ENCODE measurements at places on chromosomes 12 and 14.

- DNase-seq = no peak
These were observed 689.8 kb downstream of the SLC6A15 start for GRCh38 chr12:84222841-84223240.

- no peak for DNase-seq
These were observed 5.9 kb downstream of the LRRC9 start for GRCh38 chr14:59925797-59926196.

- peak; percentile 10 for DNase-seq
These were observed 376.9 kb downstream of the GALC start for GRCh38 chr14:87615822-87616679.

DNA sequence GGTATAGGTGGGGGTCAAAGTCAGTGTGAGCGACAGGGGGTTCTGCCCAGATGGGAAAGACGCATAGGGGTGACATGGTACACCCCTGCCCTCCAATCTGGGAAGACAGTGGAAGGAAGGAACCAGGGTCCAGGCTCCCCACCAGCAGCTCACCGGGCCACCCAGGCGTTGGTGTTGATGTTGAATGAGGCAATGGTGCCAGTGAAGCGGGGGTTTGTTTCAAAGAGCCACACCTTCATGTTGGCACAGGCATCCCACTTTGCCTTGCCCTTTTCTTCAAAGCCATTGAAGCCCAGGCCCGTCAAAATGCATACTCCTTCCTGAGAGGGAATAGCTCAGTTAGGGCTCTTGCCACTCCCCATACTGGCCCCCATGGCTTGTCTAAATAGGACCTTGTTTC is 7.5 kb downstream of the EMG1 start:
- DNase-seq = no peak

DNA sequence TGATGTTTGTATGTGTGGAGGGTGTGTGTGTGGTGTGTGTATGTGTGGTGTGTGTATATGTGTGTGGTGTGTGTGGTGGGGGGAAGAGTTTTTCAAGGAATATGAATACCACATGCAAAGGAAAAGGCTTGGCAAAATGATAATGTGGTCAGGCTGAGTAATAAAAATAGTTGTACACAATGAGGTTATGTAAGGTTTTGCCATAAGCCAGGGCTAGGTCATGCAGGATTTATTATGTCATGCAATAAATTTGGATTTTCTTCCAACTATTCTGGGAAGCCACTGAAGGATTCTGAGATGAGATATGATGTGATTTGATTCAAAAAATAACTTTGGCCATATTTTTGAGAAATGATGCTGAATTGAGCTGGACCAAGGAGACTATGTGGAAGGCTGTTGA is 1191.6 kb upstream of the SEL1L start:
- no peak for DNase-seq

- DNase-seq = no peak
These were observed 64.8 kb downstream of the HELB start for GRCh38 chr12:66367015-66367667.

GRCh38 chr12:118751355-118751754 is 230.0 kb upstream of the SRRM4 start:
- no peak for DNase-seq

GRCh38 chr12:130787445-130788410 is 51.3 kb downstream of the STX2 start:
- DNase-seq = no peak

DNA sequence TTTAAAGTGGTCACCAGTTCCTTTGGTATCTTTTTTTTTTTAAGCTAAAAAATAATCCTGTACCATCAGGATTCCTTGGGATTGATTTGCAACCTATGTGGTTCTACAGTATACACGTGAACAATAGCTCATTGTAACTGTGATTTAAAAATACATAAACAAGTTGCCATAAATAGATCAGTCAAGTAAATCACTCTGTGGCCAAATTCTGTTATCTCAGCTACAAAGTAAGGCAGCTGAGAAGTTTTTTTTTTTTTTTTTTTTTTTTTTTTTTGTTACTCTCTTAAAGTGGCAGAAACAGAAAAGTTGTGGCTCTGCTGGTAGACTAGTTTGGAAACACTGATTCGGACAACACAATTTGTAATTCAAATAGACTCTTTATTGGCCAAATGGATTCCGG is 104.5 kb downstream of the PRICKLE1 start:
- DNase-seq = no peak

- no peak for DNase-seq
These were observed at the start of gene KCNK10 for GRCh38 chr14:88323086-88323522. KCNK10 (minus strand) TSS chr14:88323269; CDS start chr14:88322798, 471 bp downstream.

DNA sequence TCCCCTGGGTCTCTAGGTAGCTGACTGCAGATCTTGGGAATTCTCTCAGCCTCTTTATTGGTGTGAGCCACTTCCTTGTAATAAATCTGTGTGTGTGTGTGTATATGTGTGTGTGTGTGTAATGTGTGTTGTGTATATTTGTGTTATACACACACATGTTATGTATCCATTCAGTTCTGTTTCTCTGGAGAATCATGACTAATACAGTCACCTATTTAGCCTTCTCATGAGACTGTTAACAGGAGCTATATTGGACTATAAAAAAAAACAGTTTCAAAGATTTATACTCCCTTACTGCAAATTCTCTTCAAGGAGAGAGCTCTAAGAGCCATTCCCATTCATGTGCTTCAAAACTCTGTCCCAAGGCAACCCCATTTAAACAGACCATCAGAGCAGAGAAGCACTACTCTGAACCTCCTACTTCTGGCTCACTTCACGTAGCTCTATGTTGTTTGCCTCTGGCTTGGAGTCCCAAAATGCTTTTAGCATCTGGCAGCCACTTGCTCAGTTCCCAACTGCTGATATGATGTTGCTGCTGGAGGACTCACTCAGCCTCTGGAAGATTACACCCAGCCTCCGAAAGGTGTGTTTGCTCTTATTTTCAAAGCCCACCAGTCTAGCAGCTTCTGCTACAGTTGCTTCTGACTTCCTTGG is 48.7 kb upstream of the KITLG start:
- DNase-seq = no peak

DNA sequence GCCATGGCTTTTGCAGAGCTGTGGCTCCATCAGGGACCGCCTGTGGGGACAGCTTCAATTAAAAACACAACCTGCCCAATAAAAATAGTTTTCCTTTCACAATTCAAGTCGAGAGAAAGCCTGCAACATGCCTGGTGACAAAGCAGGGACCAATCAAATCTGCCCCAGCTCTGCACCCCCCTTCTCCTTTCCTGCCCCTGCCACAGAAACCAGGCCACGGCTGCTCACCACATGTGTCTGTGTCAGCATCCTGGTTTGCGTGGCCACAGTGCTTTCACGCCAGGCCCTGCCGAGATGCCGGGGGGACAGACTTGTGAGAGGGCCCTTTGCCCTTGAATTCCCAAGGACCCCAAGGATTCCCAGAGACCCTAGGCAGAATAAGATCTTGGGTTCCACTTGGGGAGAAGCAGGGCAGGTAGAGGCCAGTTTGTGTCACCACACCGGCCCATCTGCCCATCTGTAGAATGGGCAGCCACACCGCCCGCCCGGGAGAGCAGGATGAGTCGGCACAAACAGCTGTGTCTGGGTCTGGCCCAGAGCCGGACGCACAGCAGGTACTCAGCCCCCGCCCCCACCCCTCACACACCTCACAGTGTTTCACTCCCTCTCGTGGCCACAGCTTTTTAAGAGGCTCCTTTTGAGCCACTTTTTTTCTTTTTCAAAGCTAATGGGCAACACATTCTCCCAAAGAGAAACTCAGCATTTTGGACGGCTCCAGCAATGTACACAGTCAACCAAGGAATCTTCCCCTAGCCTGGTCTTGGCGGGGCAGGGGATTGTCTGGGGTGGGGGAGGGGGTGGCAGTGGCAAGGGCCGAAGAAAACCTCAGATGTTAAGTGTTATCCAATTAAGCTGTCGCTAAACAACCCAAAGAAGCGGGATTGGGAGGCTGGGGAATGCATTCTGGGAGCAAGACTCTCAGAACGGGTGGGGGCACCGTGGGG is 41.5 kb downstream of the BCL11B start:
- no peak for DNase-seq

DNA sequence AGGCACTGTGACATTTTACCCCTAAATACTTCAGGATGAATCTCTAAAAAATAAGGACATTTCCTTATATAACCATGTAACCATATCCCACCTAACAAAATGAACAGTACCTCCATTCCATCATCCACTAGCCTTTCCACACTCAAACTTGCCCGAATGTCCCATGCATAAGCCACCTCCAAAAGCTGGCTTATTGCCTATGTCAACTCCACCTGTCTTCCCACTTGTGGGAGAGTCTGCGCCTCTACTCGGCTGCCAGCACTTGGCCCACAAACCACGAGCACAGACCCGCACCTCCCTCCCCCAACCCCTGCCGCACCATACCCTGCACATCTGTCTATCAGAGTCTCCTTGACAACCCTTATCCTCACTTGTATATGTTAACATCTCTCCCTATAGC is 165.8 kb downstream of the CALM1 start:
- no peak for DNase-seq

DNA sequence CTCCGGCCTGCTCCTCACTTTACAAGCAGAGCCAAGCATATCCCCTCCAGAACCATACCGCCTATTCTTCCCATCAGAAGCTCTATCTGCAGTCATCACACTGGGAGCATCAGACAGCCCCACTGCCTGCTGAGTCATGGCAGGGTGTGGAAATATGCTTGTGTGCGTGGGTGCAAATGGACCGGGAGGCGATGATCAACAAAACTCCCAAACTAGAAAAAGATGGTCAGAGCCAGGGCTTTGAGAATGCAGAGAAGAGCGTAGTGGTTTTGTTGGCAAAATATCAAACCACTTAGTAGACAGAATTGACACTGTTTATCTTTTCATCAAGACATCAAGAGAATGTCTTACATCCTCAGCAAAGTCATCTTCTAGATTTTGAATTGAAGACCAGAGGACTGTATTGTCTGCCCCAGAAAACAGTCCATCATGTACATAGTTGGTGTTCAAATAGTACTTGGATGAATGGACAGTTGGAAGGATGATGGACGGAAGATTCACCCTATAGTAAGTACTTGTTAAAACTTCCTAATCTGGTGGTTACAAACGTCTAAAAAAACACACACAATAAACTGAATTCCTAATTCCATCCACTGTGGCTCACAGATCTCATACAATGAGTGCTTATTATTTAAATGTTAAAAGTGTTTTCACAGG is 54.9 kb downstream of the VWF start:
- DNase-seq = peak; percentile 81

DNA sequence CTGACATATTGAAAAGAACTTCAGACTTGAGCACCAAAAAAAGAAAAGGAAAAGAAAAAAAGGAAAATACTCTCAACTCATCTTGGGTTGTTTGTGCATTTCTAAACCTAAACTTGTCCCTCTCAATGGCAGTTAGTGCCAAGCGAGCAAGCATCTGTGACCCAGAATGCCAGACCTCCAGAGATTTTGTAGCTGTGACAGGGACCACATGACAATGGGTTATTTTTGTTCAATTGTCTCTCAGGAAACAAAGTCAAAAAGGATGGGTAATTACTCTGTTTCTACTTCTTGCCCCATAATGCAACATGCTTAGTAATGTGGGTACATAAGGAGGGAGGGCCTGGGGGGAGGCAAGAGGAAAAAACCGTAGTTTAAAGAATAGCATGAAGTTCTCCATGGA is 285.7 kb upstream of the RTL1 start:
- DNase-seq = no peak

DNA sequence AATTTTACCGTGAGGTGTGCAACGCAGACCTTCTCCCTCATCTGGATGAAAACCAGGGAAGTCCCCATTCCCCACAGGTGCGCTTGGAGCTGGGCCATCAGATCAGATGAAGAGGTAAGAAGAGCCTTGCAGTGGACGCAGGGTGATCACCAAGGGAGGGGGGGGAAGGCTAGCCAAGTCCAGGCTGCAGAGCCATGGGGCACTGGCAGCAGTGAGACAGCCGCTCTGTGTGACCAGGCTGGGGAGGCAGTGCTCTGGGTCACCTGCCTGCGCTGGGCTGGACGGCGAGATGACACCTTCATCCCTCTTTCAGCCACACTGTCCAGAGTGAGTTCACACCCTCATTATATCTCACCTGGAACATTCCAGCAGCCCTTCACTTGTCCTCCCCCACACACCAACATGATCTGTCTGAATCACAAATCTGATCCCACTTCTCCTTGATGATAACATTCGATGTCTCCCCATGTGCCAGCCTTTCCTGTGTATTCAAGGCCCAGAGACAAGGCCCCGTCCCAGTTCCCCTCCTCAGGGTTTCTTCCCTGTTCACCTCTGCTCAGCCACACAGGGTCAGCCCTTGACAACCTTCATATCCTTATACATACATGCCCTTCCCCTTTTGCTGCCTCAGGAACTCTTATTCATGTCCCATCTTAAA is 65.9 kb upstream of the VASH1 start:
- DNase-seq = no peak

DNA sequence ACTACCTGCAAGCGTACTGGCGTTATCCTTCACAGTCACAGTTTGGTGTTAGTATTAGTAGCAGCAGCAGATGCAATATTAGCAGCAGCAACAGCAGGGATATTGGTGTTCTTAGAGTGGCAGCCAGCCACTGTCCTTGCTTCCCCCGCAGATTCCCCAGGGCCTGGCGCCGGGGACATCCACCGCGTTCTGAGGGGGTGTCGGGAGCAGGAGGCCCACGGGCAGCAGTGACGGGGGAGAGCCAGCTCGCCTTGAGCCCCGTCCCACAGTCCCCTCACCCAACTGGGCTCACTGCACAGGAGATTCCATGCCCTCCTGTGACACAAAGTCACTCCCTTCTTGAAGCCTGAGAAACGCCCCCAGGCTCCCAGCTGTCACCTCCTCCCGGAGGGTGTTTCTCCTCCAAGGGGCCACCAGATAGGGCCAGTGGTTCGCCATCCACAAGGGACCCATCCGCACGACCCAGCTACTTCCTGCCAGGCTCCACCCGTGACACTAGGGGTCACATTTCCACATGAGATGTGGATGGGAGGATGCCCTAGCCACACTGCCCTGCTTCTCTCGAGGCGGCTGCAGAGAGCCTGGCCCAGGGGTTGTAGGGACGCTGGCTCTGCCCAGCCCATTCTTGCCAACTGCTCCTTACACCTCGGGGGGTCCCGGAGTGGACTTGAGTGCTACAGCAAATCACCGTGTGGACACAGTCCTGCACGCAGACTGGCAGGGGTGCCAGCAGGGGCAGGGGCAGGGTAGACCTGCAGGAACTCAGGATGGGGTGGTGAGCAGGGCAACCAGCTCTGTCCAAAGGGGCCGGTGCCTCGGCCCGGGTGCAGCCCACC is 123.1 kb downstream of the PIWIL1 start:
- DNase-seq = no peak

DNA sequence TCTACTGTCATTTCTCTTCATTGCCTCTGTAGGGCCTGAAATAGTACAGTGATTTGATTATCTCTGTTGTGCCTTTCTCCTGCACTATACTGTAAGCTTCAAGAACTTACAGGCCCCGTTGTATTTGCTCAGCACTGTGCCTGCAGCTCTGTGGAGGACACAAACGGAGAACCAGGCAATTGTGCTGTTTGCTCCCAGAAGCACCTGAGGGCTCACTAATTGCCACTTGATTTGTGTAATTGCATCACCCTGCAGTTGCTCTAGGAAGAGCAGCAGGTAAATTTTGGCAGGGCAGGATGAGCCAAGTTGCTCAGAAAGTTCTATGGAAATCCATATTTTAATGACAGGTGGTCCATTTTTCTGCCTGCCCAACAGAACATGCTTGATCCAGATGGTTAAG is 11.6 kb upstream of the KRT82 start:
- DNase-seq = no peak
